ENCODE measurements at places on chromosomes 12 and 14.
A peak's percentile ranks its signal among the peaks of the same experiment; 100 is the strongest.

GRCh38 chr12:121061831-121062230 is 22.8 kb upstream of the OASL start:
- no peak for DNase-seq

- no peak for DNase-seq
Measured at GRCh38 chr12:38961683-38962082, 56.3 kb upstream of the CPNE8 start.

- DNase-seq: no peak
Measured at GRCh38 chr14:34187061-34187460, 236.2 kb upstream of the EGLN3 start.

GRCh38 chr14:31943861-31944255 is 133.2 kb upstream of the ARHGAP5 start:
- DNase-seq: no peak

DNA sequence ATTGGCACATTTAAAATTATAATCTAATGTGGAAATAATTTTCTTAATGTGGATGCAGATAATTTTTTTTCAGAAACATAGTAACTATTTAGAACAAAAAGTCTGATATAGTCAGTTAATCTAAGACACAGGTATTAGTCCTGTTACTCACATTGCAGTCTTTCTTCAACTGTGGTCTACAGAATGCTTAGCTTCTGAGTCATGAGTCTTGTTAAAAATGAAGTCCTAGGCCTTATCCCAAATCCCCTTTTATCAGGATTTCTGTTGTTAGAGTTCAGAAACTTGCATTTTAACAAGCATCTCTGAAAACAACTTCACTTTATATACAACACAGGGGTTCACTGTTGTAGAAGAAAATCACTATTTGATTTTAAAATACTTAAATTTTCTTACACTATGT is 112.2 kb downstream of the SLC16A7 start:
- DNase-seq: no peak

- DNase-seq: no peak
Measured at GRCh38 chr12:98456576-98457573, 58.5 kb upstream of the TMPO start.

- DNase-seq: no peak
Measured at GRCh38 chr12:24840046-24840800, 108.7 kb downstream of the BCAT1 start.

DNA sequence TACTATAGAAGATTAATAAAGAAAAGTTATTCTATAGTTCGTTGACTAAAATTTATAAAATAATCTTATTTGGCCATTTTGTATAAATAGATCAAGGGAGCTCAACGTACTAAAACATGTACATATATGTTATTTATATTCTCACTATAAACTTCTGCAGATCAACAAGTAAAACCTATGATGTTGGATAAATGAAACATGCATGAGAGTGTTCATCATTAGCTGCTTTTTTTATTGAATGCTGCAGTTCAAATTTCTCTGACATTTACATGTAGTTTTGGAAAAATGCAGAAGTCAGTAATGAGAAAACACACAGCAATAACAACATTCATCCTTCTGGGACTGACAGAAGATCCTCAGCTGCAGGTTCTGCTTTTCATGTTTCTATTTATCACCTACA is at the start of gene OR6C68:
Gene OR6C68 (plus strand): TSS at position 301 of the 400 bp plus-strand sequence. CDS start 0 bp downstream, at position 301.
- DNase-seq: no peak

- DNase-seq: no peak
Measured at GRCh38 chr14:75032939-75033338, 18.3 kb downstream of the MLH3 start.

- no peak for DNase-seq
Measured at GRCh38 chr12:39351153-39351552, 91.8 kb downstream of the KIF21A start.

DNA sequence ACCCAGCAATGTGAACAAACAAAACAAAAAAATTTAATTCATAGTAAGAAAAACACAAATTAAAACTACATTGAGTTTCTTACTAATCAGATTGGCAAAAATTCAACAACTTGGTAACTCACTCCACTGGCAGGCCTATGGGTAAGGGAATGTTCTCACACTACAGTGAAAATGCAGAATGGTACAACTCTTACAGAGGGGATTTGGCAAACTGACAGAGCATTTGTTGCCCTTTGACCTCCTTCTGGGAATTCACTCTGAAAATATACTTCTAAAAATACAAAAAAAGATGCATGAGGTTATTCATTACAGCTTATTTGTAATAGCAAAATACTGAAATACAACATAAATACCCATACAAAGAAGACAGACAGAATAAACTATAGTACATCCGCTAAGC is 32.8 kb downstream of the ABCD2 start:
- no peak for DNase-seq

- DNase-seq: no peak
Measured at GRCh38 chr14:25140411-25140810, 90.5 kb upstream of the STXBP6 start.

DNA sequence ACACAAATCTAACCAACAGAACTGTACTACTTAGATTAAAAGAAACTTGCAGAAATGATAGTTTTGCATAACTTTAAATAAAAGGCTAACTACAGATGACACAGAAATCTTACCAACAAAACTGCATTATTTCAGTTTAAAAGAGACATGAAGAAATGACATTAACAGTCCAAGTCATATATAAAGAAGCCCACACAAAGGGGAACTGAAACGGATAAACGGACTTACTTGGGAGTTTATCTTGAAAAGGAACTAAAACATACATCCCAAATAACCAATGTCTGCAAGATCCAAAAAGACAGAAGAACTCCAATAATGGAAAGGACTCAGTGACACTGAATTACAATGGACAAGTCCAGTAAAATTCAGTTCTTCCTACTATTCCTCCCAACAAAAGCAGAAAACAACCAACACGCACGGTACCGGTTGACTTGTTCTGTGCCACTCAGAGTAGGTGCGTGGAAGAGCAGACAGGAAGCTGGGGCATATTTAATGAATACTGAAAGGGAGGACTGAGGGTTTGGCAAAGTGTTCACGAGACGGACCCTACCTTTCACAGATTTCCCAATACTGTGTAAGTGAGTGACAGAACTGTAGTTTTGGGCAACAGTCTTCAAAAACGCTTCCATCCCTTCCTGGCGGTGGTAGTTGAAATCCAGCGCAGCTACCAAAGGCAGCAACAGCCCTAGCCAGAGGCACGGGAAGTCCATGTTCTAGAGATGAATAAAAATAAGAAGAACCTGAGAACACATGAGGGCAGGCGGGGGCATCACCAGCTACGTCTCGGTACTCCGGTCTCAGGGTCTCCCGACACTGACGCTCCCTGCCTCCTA is 627 bp downstream of the CPM start:
- DNase-seq: peak; percentile 6

DNA sequence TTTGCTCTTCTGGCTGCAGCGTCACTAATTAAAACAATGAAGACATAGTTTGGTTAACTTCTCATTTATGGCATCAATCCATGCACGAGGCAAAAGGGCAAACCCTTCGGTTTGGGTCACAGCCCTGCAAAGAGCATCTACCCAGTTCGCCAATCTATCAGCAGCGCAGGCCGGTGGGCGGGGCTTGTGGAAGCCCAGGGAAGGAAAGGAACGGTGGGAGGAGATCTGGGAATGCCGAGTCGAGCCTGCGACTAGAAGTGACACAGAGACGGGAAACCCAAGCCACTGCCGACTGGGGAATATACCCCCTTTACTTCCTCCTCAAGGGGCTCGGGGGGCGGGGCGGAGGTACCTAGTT is 466 bp downstream of the KICS2 start:
- DNase-seq: peak; percentile 48

DNA sequence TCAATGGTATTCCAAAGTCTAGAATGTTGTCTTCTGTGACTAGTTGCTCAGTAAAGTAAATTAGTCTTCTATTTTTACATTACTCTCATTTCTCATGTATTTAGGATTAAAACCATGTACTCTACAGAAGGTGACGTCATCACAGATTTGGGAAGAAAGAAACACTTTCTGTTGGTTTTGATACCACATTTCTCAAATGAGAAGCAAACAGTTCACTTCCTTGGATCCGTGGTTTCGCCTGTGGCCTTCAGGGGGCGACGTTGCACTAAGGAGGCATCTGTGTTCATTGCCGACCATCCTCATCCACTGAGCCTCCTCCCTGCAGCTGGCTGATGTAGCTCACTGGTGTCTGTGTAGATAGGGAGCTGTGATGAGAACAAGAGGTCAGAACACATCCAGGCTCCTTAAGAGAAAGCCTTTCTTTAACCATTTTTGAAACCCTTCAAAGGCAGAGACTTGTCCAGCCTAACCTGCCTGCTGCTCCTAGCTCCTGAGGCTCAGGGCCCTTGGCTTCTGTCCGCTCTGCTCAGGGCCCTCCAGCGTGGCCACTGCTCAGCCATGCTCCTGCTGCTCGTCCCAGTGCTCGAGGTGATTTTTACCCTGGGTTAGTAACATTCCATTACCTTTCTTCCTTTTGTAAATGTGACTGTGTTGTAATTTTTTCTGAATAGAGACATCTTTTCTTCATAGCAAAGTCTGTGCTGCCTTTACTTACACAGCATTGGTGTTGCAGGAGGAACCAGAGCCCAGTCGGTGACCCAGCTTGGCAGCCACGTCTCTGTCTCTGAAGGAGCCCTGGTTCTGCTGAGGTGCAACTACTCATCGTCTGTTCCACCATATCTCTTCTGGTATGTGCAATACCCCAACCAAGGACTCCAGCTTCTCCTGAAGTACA is 220.6 kb upstream of the OR4E1 start:
- DNase-seq: peak; percentile 58

DNA sequence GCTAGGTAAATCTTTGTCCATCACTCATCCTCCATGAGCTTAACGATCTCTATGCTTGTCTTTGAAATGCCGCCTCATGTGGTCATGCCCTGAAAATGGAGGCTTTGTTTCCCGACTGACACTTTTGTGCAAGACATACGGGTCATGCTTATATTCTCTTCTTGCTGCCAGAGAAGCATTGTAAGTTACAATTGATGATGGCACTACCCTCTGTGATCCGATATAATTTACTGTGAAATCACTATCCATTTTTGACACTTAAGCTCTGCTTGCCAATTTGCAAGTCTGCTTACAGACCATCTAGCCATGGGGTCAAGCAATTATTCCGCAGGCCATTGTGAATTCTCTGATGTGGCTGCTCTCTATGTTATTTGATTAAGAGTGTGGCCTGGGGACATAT is 650.0 kb downstream of the FLRT2 start:
- DNase-seq: no peak

DNA sequence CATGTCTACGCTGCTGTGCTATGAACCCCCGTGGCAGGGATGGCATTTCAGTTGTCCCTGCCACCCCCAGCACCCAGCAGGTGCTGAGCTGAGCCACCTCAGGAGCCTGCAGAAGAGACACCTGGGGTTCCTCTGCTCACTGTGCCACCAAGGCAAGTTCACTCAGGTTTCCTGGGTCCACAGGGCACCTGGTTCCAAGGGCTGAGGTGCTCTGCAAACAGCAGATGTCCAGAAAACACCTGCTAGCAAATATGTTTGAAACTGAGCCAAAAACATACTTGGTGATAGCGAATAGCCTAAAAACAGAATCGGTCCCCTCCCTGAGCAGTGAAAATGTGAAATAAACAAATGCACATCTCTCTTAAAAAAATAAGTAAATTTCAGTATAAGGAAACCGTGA is 35.6 kb upstream of the GPR68 start:
- DNase-seq: no peak

- no peak for DNase-seq
Measured at GRCh38 chr12:2329661-2330210, 276.9 kb downstream of the CACNA1C start.

- no peak for DNase-seq
Measured at GRCh38 chr12:67601126-67601525, 47.4 kb upstream of the DYRK2 start.

DNA sequence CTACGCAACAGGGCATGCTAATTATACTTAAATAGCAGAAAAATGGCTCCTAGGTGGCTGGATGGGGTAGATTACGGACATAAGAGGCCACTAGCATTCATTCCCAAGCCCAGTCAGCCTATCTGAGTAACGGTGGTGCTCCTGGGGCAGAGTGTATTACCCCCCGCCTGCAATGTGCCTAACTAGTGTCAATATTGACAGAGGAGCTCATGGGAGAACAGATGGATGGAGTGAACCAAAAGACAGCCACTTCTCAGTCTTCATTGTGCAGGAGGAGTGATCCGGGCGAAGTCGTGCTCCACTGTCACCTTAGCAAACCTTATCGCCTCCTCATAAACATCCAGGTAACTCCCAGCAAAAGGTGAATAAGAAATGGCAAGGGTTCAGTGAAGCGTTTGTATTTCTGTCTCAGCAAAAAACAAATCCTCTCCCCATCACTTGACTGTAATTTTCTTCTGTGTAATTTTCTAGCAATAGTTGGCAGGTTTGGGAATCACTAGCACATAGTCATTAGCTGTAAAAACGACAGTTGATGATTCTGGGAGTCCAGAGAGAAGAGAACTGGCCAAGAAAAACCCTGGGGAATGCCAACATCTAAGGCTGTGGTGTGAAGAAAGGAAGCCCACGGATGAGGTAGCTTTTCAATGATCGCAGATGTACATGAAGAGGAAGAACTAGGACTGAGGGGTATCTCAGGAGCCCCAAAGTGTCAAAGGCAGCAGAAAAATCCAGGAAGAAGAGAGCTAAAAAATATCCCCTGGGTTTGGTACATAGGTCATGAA is 126.6 kb upstream of the BCL2L14 start:
- no peak for DNase-seq

- DNase-seq: no peak
Measured at GRCh38 chr14:90062127-90062794, 467 bp downstream of the KCNK13 start.

DNA sequence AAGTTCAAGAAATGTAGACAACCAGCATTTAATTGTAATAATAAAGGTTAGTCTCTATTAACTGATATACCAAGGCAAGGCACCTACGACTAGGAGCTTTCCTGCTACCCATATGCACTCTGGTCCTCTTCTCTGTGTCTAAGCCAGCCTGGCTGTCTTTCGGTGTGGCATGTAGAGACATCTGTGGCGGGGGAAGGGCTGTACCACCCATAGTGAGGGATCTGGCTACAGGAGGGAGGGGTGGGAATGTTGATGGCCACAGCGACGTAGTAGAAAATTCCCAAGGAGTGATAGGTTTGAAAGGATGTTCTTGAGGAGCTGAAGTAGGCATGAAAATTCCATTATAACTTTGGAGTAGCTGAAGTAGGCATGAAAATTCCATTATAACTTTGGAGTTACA is 344.2 kb downstream of the ATP23 start:
- DNase-seq: no peak

DNA sequence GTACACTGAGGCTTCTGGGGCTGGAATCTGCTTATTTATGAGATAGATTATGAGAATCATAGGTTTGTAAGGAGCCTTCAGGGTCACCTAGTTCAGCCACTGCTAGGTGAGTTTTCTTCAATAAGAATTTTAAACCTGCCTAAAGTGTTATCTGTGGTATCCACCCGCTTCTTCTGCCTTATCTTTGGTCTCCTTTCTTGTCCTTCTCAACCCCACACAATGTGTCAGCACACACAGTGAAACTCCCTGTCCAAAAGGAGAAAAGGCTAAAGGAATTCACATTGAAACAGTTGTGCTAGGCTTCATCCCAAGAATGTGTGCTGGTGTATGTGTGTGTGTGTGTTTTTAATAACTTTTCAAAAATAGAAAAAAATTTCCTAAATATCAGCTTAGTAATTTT is 259.3 kb upstream of the BTG1 start:
- DNase-seq: no peak

GRCh38 chr14:77638771-77639171 is 22.3 kb upstream of the SPTLC2 start:
- DNase-seq: no peak

Data from CD4-positive, alpha-beta T cell treated with Interleukin-15 for 4 hours (primary cell).